SW480 (cell line): ENCODE measurements at places on chromosomes 1 and 21.

GRCh38 chr1:152110365-152110859, 4.8 kb downstream of the TCHH start:
- DNase-seq, result peak; percentile 45

- DNase-seq, result no peak
Observed at GRCh38 chr1:167185062-167185461, 35.6 kb upstream of the POU2F1 start.

GRCh38 chr1:27471477-27471876, 18.5 kb downstream of the WASF2 start:
- no peak for DNase-seq

DNA sequence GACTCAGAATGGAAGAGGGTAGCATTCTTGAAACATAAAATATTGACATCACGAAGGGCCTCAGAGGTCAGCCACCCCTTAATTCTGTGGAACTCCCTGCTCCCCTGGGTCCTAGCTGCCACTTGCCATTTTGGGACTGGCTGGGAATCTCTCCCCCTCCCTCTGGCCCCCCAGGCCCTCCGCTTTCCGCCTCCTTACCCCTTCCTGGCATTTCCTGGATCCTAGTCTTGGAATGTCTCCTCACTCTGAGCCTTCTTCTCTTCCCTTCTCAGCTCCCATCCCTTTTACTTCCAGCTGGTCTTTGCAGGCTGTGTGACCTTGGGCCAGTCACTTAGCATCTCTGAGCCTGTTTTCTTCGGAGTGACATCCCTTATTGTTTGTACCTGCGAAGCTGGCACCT, 4.5 kb downstream of the PADI1 start:
- DNase-seq, result no peak

DNA sequence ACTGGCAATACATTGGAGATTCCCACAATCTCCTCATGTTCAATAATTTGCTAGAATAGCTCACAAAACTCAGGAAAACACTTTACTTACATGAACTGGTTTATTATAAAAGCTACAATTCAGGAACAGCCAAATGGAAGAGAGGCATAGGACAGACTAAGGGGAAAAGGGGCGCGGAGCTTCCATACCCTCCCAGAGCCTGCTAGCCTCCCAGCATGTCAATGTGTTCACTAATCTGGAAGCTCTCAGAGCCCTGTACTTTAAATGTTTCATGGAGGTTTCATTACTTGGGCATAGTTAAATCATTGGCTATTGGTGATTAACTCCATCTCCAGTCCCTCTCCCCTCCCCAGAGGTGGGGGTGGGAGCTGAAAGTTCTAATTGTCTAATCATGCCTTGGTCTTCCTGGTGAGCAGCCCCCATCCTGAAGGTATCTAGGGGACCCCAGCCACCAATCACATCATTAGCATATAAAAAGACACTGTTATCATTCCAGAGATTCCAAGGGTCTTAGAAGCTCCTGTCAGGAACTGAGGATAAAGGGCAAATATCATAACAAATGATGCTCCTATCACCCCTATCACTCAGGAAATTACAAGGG, 10.9 kb upstream of the DMRTB1 start:
- DNase-seq, result no peak

DNA sequence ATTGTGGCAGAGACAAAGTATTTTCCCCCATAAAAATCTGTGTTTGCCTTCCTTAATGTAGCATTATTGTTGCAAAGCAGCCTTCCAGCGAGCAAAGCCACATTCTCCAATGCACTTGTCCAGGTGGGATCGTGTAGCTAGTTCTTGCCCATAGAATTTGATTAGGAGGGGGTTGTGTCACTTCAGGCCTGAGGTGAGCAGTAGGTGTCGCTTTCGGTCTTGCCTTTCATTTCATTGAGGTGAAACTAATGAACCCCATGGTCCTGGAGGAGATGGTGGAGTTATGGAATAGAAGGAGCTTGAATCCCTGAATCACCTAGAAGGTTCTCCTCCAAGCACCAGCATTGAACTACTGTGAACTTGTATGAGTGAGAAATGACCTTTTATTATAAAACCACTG, 318.9 kb upstream of the PBX1 start:
- DNase-seq, result peak; percentile 10

GRCh38 chr1:17273096-17273495, 24.2 kb downstream of the PADI3 start:
- DNase-seq, result no peak

DNA sequence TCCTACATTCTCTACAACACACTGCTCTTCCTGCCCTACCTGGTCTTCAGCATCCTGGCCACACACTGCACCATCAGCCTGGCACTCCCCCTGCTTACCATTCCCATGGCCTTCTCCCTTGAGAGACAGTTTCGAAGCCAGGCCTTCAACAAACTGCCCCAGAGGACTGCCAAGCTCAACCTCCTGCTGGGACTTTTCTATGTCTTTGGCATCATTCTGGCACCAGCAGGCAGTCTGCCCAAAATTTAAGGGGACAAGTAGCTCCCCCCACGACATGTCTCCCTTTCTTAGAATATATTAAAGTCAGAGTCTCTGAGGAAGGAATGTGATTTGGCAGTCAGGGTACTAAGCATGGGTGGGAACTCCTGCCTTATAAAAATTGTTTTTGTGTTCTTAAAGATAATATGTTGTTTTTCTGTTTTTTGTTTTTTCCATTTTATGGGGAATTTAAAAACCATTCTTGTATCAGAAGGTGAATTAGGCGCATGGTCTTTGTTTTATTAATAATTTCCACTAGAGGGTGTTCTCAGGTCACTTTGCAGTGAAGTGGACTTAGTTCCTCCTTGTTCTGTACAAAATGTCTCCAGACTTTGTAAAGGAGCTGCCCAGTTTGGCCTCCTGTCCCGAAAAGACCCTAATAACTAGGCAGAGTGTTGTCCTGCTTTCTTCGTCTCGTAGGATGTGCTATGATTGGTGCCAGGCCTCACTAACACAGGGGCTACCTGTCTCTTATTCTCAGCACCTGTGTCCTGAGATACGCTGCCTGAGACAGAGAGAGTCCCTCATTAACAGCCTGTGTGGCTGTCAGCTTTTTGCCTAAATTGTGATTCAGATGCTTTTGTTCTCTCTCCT, 13.1 kb downstream of the UBIAD1 start:
- DNase-seq, result no peak

GRCh38 chr21:42684109-42684916, 30.9 kb downstream of the PDE9A start:
- DNase-seq, result no peak

DNA sequence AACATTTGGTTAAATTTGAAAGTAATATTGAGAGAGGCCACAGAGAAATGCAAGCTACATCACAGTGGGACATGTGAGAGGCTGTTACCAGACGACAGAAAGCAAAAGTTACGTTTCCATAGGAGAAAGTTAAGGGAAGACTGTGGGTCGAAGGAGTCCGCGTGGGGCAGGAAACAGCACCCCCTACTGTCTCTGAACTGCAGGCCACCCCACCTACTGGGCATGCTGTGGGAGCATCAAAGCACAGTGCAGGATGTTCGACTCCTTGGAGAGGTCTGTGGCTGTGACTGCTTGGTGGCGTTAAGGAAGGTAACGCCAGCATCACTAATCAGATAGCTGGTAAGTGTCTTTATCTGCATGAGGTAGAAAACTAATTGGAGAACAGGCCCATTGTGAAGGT, 123.9 kb downstream of the PTBP2 start:
- no peak for DNase-seq

DNA sequence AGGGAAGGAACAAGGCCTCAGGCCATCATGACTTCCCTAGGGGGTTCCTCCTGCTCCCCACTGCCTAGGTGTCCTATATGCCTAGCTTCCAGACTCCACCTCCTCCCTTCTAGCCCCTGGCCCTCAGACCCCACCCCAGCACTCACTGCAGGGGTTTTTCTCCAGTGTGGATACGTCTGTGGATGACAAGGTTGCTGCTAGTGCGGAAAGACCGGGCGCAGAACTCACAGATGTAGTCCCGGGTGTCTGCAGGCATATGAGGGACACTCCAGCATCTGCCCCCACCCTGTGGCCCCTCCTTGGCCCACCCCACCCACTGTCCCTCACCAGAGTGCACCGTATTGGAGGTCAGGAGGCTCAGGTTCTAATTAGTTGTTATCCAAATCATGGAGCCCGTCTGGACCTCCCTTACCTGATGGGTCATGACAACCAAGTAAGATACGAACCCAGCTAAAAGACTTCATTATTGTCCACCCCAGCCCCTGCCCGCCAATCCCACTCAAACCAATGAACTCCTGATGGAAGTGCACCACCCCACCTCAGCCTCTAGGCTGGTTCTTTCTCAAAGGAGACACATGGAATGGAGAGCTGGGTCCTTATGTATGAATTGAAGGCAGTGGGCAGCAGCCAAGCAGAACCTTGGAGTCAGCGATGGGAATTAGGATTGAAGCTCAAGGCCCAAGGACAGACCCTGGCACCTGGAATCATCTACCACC, 8.2 kb downstream of the ZNF692 start:
- DNase-seq, result no peak

GRCh38 chr1:44377925-44378784, 23.1 kb upstream of the ERI3 start:
- DNase-seq, result peak; percentile 52

GRCh38 chr1:16018749-16019643, 1.2 kb upstream of the HSPB7 start:
- no peak for DNase-seq

- no peak for DNase-seq
Observed at GRCh38 chr1:231139659-231140654, 21.9 kb upstream of the TRIM67 start.

DNA sequence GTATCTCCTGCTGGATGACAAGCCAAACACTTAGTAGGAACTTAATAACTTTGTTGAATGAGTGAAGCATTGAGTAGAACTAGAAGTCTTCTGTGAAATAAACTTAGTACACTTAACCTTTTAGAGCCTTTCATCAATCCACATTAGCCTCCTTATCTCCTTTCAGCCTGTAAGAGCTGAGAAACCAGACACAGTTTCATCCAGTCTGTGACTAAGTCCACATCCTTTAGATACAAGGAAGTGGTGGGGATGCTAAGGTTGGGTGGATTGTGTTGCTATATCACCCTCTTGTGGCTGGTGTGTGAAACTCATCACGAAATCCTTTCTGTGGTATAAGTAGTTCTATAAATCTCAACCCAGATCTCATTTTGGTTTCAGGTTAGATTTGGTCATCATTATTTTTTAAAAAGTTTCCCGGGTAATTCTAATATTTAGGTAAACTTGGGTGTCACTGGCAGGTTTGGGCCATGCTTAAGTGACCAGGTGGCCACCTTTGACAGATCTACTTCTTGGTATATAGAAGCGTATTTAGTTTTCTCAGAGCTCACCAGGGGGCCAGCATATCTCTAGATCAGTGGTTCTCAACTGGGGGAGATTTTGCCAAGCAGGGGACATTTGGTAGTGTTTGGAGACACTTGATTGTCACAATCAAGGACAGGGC, 27.8 kb upstream of the CD84 start:
- peak; percentile 74 for DNase-seq

DNA sequence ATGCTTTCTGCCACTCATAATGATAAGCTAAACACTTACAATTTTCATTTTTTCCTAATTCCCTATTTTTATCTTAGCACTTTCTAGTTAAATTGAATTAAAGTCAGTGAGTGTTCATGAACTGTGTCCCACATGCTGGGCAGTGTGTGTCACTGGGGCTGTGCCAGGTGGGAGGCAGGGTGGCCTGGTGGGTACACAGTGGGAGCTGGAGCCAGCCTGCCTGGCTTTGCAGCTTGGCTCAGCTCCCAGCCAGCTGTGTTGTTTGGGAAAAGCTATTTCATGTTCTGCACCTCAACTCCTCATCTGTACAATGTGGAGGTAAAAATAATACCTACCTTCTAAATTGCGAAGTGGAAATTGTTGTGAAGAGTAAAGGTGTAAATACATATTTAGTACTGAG, 238.4 kb downstream of the PLA2G4A start:
- DNase-seq, result no peak

DNA sequence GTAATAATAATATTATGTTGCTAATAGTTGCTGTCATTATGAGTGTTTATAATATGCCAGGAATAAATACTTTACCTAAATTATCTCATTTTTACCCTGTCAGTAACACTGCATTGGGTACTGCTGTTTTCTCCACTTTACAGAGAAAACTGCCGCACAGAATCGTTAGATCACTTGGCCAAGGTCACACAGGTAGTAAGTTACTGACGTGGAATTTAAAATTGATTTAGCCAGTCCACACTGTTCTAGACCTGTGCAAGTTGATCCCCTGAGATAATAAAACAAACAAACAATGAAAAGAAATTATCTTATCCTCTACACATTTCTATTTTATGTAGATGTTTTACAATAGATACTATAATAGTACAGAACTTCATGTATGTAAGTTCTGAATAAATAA, 174.1 kb downstream of the ROR1 start:
- DNase-seq, result no peak

DNA sequence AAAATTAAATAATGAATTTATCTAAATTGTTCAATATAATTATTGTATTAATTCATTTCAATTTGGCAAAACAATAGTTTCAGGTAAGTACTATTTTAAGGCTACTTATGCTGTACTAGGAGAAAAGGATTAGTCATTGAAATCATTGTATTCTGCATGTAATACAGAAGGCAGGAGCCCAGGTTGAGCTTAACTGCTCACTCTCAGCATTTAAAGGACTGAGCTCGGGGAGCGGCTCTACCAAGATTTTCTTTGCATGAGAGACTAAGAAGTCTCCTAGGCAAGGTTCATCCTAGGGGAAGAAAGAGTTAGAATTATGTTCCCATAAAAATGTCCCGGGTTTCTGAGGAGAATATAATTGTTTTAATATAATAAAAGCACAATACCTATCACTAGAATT, 112.5 kb downstream of the CYYR1 start:
- no peak for DNase-seq

GRCh38 chr1:212007886-212008285, 27.5 kb downstream of the INTS7 start:
- DNase-seq, result peak; percentile 54

GRCh38 chr1:245264226-245264625, 109.4 kb downstream of the KIF26B start:
- DNase-seq, result no peak

DNA sequence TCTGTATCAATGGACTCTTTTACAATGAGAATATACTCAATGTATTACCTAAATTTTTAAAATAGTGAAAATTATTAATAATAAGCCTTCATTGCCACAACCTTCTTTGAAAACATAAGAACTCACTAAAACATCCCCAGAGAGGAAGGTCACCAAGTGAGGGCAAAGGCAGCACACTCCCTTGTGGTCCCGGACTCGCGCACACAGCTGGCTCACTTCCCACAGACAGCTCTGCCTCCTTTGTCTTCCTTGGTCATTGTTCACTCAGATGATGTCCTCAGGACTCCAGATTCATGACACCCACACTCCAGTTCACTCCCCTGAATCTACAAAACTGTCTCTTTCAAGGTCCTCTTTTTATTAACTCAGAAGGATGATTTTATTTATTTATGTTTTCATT, 19.2 kb upstream of the UBR4 start:
- DNase-seq, result no peak
